ENCODE measurements at places on chromosomes 1 and 21. TPM values are rescaled to one million over a fixed set of nuclear protein-coding genes. Genes with fewer than 3 reads are reported as not detected.

The FCRL1 gene
- total RNA-seq: not detected

The NBPF9 gene
- 21.2 TPM for total RNA-seq

The KIF17 gene
- total RNA-seq: 1.6 TPM

The FCRLA gene
- total RNA-seq: 0.22 TPM

The KCNC4 gene
- total RNA-seq: 1.3 TPM

The DSTYK gene
- 12.5 TPM for total RNA-seq

The CD84 gene
- total RNA-seq: not detected

The TDRD10 gene
- not detected for total RNA-seq

The OR2T33 gene
- not detected for total RNA-seq

The SMPDL3B gene
- total RNA-seq: not detected

The GNB1 gene
- total RNA-seq: 137 TPM

The SPOCD1 gene
- total RNA-seq: 148 TPM

Measured in placental pericyte (primary cell).